Fibroblast of pulmonary artery (primary cell): ENCODE measurements at places on chromosomes 5 and 9.
A peak's percentile ranks its signal among the peaks of the same experiment; 100 is the strongest.

- no peak for DNase-seq
These were observed 28.8 kb upstream of the DAB2IP start for GRCh38 chr9:121622387-121623203.

DNA sequence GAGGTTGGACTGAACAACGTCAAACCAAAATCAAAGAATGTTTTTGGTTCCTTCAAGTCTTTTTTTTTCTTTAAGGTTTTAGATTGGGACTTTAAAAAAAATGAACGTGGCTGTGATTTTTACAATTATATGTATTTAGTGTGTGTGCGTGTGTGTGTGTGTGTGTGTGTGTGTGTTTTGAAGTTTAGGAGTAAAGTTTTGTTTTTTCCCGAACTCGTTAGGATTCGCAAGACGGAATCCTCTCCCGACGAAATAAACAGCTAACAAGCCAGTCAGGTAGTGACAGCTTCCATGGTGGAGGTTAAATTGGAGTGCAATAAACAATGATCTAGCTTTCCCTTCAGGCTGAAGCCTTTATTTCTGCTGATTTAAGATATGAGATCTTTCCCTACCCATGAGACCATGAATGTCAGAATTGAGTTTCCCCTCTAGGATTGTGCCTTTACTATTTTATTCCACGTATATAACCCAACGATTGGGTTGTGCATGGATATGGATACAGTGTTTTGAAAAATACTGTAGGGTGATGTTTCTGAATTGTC lies 1.2 kb downstream of the KIAA1958 start:
- no peak for DNase-seq

- no peak for DNase-seq
These were observed 19.5 kb downstream of the MARCHF6 start for GRCh38 chr5:10372726-10373709.

DNA sequence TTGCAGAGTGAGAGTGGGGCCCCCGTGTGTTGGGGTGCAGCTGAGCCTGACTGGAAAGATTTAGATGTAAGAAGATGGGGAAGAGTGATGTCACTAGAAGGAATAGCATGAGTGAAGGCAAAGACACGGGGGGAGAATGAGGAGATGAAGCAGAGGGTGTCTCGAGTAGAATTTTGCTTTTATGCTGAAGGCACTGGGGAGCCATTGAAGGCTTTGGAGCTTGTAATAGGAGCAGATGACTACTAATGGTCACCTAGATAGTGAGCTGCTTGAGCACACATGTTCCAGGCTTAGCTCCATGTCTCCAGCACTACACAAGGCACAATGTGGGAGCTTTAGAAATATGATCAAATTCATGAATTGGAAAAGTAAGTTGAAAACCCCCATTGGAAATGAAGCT lies 32.1 kb downstream of the COL15A1 start:
- DNase-seq: no peak

DNA sequence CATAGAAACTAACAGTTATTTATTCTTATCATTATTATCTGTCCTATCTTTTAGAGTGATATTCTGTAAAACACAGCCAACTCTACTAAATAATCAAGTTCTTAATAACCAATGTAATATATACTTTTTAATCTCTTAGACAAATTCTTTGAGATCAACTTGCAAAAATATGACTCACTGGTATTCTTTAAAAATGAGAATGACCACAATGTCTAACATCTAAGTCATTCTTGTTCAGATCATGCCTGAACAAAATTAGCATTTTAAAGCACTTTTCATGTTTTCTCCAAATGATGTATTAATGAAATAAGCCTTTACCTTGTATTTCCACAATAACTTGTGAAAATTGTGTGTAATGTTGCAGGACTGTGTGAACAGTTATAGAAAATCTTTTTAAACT lies 356.9 kb upstream of the RGMB start:
- peak; percentile 18 for DNase-seq

DNA sequence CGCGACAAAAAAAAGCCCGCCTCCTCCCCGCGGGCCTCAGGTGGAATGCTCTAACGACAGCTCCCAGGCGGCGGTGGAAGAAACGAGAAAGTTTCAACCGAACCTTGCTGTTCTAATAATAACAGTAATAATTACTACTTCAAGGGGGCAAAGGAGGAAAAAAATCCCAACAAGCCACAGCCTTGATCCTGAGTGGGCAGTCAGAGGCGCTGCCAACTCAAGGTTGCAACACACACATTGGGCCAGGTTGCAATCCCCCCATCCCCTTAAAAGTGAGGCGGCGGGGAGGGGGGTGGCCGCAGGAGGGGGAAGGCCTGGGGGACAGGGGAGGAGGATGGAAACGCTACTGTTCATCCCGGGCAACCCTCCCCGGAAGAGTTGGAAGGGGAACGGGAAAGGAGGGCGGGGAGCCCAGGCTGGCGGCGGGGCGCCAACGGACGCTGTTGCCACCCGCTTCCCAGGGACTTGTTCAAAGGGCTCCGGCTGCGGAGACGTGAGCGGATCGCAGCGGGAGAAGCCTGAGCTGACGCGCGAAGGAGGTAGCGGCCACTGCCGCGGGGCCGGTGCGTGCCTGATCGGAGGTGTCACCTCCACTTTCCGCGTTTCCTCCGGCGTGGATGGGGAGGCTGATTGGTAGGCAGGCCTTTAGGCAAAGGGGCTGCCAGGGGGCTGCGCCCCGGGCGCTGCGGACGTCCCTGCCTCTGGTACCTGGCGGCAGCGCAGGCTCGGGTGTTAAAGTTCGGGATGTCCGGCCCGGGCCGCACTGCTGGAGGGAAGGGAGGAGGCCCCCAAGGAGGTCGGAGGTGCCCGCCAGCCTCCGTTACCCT lies 647 bp downstream of the SMARCA2 start:
- DNase-seq: peak; percentile 34
